ENCODE measurements at places on chromosomes 7 and 10.

GRCh38 chr7:67206452-67206851 is 209.8 kb downstream of the TYW1 start:
- no peak for DNase-seq

DNA sequence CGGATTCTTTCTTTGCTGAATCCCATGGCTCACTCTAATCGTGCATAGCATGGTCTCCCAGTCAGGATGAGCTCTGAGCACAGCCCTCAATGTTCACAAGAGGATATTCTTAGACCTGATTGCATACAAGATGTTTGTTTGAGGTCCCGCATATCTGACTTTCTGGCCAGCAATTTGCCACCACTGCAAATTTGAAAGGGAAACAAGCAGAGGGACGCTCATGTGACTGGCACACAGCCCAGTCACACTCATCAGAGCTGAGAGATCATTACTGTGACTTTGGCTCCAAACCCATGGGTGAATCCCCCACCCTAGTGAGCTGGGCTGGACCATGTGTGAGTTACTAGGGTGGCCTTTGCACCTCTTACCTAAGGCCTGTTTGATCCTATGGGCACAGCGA is 9.9 kb downstream of the TAS2R41 start:
- DNase-seq, result no peak

DNA sequence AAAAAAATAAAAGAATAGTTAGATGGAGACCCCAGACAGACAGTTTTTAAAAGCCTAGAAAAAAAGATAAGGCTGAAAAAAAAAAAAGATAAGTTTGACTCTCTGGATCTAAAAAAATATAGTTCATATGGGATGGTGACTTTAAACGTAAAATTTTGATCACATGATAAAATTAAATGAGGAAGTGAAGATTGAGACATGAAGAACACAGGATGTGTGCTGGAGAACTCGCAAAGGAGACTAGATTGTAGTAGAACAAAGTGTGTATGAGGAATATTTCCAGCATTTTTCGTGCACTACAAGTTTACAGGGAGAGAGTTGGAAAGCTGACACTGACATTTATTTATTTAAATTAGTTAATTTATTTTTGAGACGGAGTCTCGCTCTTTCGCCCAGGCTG is 286.4 kb downstream of the PRPF18 start:
- DNase-seq, result no peak

- DNase-seq, result no peak
These were observed 51.7 kb upstream of the PODXL start for GRCh38 chr7:131608116-131608500.

- no peak for DNase-seq
These were observed 35.4 kb downstream of the TMEM120A start for GRCh38 chr7:75958802-75959543.

DNA sequence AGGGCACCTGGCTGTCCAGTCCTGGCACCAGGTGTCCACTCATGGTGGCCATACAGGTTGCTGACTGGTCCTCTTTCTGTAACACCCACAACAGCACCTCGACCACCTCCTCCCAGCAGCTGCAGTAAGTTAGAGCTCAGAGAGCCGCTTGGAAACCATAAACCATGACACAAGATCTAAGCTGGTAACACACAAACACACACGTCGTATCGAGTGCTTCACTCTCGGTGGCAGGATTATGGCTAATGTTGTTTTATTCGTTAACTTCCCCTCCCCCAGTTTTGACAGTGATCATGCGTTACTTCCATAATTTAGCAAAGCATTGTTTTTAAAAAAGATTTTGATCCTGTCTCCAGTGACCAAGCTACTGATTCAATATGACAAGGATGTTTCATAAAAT is 59.7 kb downstream of the CAMK2B start:
- peak; percentile 13 for DNase-seq

GRCh38 chr10:122132882-122133565 is 138.1 kb upstream of the BTBD16 start:
- DNase-seq, result no peak

GRCh38 chr10:51076299-51076841 is 2.1 kb downstream of the PRKG1 start:
- no peak for DNase-seq

DNA sequence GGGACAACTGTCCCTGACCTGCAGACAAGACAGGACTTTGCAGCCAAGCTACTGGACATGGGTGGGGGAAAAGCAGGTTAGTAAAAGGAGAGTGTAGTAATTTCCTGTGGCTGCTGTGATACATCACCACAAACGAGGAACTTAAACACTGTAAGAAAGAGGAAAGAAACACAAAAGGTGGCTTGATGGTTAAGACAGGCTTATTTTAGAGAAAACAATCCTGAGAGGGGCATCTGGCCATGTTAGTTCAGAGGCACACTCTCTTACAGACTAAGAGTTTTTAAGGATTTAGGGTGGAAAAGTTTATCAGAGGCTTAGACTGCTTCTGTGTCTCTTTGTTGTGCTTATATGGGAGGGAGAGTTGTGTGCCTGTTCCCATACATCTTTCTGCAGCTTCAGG is 667.0 kb downstream of the TYW1 start:
- no peak for DNase-seq

Data from NCI-H146 (cell line).